CD4-positive, alpha-beta T cell treated with Interleukin-6 for 4 hours (primary cell): ENCODE measurements at places on chromosomes 4 and X.

DNA sequence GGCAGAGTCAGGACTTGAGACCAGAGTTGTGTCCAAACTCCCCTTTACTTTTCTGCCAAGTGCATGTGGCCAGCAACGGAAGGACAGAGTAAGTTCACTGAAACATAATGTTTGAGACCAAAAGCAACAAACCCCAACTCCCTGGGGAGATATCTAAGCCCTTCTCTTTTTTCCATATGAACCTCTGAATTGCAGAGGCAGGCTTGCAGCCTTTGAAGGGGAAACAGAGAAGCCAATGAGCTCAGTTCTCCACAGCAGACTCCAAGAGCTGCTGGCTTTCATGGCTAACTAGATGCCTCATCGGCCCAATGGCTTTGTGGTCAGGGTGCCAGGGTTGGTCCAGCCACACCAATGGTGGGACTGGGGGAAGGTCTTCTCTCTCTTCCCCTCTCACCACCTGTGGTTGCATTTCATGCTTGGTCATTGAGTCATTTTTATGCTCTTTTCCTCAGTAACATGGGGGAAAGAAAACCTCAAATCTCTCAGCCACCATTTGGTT, 34.0 kb downstream of the STARD8 start:
- no peak for DNase-seq

- DNase-seq, result no peak
These were observed 4.4 kb upstream of the VAMP7 start for GRCh38 chrX:155876704-155877103.

GRCh38 chr4:62360156-62360545, 1160.0 kb downstream of the ADGRL3 start:
- no peak for DNase-seq

DNA sequence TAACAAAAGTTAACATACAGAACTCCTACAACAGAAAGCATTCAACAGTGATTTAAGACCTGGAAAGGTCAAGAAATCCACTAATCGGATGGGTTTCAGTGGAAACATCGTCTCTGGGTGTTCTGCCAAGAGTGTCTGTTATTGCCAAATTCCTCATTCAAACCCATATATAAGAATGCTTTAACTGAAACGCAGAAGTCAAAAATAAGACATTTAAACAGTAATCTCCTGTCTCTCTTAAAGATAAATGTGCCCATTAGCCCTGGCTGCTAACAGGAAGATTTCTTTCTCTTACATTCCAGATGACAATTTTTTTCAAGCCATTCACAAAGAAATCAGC, 31.5 kb downstream of the DCTD start:
- no peak for DNase-seq

- DNase-seq, result no peak
These were observed 625.6 kb upstream of the FTHL17 start for GRCh38 chrX:31697294-31697916.

DNA sequence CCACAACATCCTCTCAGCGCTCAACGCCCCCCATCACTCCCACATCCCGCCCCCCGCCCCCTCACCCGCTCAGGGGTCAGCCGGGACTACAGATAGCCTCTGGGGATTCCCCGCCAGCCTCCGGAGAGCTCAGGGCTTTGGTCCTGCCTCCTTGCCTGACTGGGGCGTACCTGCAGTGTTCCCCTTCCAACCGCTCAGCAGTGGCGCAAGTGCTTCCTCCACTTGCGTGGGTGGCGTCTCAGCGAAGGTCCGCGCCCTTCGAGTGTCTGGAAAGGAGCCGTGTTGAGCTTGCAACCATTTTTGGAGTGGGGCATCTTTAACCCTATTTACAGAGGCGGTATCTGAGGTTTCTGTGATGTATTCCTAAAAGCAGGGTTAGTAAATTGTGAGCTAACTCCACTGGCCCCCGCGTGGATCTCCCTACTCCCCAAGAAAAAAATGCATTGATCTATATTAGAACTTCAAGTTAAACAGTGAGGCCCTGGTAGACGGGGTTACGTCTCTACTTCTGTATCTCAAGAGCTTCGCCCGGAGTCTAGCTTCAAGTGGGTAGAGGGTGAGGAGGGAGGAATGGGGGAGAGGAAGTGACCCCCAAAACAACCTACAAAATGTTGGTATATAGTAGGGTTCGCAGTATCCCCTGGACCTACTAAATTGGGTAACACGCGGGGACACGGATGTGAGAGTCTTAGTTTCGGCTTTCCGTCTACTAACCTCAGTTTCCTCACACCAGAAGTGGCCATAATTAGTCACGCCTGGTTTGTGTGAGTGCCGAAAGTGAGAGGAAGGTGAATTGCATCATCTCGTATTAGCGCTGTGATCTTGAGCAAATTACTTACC, 16.1 kb downstream of the NKX3-2 start:
- no peak for DNase-seq

DNA sequence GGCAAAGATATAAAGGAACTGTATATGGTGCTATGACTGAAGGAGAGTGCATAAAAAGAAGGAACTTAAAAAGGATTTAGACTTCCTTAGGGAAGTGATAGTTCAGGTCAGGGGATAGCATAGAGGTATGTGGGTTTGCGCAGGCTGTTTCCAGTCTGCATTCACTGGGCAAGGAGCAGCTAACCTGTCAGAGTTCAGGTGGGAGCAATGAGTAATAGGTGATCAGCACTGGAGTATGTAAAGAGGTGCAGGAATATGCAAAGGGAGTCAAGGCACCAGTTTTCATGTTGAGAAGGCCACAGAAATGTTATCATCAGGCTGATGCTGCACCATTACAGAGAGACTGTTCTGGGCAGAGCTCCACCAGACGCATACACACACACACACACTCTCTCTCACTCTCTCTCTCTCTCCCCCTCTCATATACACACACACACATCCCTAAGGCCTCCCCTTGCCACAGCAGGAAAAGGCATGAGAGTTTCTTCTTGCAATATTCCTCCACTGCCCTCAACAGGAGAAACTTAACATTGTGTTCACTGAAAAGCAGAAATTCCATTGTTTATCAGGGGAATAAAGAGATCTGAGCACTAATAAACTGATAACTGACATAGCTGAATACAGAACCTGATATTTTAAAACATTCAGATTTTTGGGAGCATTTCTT, 256.4 kb upstream of the GRID2 start:
- no peak for DNase-seq

DNA sequence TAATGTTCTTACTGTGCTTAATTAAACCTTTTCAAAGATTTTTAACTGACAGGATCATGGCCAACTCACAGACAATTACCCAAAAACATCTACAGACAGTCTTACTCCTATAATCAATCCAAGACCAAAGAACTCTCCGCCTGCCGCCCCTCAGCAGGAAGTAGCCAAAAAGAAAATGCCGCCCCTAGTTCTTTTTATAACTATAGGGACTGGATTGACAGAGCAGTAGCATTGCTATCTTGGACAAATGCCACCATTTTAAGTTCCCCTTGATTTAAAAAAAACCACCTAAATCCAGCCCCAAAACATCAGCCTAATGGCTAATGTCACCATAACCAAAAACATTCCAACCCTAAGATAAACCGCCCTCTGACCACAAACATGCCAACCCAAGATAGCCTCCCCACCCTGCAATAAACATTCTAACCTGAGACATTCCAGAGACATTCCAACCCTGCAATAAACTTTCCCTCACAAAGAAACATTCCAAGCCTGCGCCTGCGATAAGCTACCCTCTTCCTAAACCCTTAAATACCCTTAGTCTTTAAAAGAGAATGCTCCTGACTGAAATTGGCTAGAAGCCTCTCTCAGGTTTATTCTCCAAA, 77.0 kb downstream of the COQ2 start:
- DNase-seq, result no peak

- DNase-seq, result no peak
These were observed 84.9 kb downstream of the MAML3 start for GRCh38 chr4:140069066-140069465.

GRCh38 chrX:150599226-150599625, 30.8 kb downstream of the MTM1 start:
- no peak for DNase-seq

GRCh38 chrX:115147220-115147619, 42.0 kb upstream of the RBMXL3 start:
- no peak for DNase-seq

DNA sequence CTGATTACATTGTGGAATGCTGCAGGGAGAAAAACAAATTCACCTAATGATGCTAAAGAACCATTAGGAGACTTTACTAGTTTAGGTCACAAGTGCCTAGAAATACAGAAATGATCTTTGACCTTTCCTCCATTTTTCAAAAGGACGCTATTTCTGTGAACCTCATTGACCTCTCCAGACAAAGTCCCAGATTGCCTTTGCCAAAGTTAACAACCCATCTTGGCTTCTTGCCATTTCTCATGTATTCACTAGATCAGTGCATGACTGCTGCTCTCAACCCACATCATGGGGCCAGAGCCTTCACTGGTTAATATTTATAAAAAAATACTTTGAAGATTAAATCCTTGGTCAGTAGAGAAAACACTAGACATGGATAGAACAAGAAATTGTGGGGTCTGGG, 19.9 kb upstream of the AR start:
- DNase-seq, result no peak

DNA sequence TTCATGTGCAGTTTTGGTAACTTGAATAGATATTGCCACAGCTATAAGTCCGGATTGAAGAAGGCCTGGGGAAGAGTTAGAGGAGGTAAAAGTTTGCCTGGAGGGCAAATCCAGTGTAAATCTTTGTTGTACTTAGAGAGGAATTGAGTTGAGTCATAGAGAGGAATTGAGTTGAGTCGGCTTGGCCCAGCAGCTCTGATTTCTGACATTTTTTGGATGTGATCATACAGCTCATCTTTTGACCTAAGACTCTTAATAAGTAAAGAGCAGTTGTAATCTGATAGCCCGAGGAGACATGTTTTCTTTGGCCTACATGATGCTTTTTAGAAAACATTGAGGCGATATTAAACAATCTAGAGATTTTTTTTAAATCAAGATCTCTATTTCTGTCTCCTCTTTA, 3.9 kb downstream of the KIT start:
- DNase-seq, result no peak

- no peak for DNase-seq
These were observed 104.6 kb upstream of the MXRA5 start for GRCh38 chrX:3450881-3451570.

DNA sequence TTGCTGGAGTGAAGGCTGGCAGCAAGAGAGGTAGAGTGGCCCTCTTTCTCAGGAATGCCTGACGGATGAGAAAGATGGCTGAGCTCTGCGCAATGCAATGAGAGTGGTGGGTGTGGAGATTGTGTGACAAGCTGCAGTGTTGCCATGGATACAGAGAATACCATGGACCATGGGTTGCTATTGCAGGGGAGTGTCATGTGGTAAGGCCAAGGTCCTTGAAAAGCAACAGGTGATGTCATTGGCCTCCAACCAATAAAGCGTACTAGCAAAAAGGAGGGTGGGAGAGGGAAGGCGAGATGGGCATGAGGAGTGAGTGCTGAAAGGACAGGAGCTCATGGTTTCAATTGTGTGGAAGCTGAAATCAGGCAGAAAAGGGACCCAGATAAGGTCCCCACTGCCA, 1.8 kb downstream of the PNMA5 start:
- DNase-seq, result no peak

DNA sequence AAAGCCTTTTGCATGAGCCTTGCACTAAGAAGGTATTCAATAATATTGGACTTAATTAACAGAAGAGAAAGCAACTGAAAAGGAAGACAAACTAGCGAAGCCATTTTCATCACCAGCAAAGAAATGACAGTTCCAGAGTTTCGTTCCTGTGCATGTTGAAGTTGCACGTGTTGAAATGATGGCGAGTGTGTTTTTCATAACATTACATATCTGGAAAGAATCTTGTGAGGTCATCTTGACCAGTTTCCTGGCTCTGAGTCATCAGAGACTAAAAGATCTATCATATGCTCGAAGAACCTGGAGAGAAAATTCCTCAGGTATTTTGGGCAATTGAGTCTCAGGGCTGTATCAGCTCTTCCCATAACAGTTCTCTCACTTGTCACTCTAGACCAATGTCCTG, 106.2 kb upstream of the MAML3 start:
- no peak for DNase-seq

- DNase-seq, result no peak
These were observed 24.3 kb upstream of the NDNF start for GRCh38 chr4:121096629-121097028.

DNA sequence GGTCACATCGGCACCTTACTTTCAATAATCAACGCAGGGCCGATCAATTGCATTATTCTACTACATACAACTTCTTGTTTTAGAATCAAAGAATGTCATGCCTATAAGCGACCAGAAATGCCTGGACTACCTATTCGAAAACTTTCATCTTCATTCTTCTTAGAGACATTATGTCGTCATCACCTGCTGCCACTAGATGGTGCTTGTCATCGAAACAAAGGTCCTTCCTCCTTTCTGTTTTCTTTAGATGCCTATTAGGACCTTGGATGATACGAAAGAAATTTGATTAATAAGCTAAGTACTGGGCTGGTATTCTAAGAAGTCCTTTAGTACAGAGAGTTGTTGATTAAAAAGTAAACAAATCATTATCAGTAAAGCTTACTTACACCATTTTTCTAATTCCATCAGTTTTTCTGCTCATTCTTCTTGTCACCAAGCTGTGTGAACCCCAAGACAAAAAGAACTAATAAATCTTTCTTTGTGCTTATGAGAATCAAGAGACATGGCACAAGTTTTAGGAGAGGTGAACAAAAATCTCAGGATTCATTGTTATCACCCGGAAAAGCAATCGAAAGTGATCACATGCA, 154.5 kb upstream of the SLC4A4 start:
- peak; percentile 47 for DNase-seq

DNA sequence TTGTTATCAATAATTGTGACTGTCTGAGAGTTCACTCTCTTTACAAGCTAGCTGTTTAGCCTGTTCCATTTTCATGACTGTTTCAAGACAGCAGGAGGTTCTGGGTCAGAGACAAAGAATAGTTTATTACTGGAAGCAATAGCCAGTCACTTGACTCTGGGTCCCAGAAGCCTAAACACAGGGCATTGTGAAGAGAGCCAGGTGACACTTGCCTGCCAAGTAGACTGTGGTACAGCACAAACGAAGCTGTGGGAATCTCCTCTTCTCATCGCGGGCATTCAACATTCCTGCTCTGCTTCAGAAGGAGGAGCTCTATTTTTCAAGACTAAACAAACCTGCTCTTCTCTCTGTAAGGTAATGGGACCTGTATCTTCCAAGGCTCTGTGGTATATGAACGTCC, 485.1 kb downstream of the TRIML1 start:
- no peak for DNase-seq

DNA sequence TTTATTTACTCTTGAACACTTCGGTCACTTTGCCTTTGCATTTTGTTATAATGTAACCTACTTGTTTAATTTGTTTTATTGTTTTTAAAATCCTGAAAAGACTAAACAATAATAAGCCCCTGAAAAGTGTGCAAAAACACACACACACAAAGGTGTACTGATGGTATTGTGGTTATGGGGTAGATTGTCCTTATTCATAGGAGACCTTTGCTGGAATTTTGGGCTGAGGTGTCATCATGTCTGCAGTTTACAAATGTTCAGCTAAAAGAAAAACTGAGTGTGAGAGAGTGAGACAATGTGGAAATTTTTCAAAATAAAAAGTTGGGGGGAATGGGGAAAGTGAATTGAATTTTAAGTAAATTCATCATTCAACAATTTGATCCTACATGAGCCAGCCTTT, 174.9 kb downstream of the QDPR start:
- no peak for DNase-seq
